ENCODE measurements at places on chromosomes 11 and 22. TPM values are rescaled to one million over a fixed set of nuclear protein-coding genes. Genes with fewer than 3 reads are reported as not detected.

DNA sequence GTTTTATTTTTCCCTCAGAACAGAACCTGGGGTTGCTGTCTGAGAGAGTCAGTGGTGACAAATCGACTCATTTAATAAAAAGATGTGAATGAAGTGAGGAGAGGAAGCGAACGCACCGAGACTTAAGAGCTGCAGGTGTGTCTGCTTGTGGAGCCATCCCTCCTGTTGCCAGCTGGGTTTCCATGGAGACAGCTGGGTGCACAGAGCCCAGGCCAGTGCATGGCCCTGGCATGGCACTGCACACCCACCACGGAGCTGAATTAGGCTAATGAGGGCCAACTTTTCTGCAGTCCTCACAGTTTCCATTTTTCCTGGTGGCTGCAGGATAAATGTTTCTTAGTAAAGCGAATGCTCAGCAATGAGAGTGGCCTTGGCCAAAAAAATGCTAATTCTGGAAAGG, 750.2 kb downstream of the OPCML start:
- DNase-seq: no peak

UPK3A gene
- 2.0 TPM for total RNA-seq

DNA sequence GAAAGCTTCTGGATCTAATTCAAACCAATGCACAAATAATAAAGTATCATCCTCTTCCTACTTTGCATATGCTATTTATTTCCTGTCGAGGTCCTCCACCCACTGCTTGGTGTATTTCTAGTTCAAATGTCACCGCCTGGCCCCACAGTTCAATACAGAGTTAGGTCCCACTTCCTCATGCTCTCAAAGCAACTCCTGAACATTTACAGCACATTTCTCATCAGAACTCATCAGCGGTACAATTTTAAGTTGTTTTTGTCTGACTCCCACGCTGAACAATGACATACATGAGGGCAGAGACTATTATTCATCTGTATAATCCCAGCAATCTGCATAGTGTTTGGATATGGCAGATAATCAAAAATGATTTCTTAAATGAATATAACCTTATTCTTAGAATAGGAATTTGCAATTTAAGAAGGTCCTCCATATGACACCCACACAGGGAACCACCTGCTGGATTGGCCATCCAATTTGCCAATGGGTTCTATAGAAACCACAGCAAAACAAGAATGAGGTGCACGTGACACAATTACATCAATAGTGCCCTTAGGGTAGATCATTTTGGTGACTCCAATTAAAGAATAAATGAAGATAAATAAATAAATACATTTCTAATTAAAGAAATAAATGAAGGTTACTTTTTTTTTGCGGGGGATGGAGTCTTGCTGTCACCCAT, 54.2 kb downstream of the SLC25A17 start:
- no peak for DNase-seq

CHEK2 gene
- 19.9 TPM for total RNA-seq

DNA sequence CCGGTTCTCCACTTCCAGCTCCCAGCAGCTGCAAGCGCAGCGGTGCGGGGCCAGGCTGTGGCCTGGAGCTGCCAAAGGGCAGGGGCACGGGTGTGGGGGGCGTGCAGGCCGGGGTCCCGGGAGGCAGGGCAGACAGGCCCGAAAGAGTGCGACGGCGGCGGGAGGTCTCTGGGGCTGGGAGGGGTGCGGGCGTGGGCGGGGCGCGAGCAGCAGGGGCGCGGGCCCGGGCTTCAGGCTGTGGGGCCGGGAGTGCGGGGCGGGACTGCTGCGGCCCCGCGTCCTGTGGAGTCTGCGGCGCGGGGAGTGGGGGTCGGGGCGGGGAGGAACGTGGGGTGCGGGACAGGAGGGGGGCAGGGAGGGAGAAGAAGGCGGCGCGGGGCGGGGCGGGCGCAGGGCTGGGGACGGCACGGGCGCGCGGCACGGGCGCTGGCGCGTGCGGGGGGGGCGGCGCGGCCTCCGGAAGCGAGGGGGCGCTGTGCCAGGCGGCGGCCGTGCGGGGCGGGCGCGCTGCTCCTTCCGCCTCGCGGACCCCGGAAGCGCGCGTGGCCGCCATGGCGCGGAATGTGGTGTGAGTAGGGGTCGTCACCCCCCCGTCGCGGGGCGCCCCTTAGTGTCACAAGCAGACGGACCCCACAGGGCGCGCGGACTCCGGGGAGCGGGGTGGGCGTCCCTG, at the start of gene MRPL23:
Gene MRPL23 (plus strand): TSS at position 521 of the 673 bp plus-strand sequence. CDS start 31 bp downstream, at position 552.
- DNase-seq: no peak

MYBPC3 gene
- total RNA-seq: not detected

CDCA5 gene
- 45.4 TPM for total RNA-seq

CRYBB3 gene
- total RNA-seq: 0.43 TPM

DNA sequence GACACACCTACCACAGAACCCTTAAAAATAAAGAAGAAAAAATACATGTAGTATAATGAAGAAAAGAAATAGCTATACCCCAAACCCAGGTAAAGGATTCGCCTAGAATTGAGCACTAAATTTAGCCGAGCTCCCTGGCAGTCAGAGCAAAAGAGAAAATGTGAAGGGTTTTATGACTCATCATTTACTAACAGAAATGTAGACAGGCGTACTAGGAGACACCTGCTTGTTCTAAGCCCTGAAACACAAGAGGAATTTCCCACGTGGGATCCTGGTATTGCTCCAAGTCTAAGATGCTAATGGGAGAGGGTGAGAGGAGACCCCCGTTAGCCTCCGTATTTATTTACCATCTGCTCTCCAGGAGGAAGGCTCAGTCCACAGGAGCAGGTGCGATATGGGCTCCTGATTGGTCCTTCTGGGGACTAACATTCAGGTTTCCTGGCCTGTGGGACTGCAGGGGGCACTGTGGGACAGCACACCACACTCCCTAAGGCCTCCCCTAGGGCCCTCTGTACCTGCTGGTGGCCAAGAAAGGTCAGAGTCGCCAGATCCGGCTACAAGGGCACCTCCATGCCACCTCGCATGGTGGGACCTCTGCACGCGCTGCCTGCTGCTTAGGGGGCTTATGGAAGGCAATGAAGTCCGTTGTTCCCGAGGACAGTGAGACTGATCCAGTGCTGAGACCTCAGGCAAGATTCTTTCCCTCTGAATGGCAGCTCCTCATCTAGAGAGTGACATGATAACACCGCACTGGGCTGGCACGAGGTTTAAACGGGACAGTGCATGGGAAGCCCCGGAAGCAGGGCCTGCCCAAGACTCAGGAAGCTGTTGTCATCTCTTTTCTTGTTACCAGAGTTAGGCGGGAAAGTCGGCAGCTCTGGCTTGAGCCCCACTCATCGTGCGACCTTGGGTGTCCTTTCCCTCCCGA, 25.8 kb downstream of the KCNC1 start:
- DNase-seq: peak; percentile 1

GRCh38 chr11:2127482-2128129, 11.6 kb downstream of the IGF2 start:
- no peak for DNase-seq

PHOX2A gene
- total RNA-seq: not detected

Measured in epithelial cell of proximal tubule (primary cell).